ENCODE measurements at places on chromosomes 2 and 18.

DNA sequence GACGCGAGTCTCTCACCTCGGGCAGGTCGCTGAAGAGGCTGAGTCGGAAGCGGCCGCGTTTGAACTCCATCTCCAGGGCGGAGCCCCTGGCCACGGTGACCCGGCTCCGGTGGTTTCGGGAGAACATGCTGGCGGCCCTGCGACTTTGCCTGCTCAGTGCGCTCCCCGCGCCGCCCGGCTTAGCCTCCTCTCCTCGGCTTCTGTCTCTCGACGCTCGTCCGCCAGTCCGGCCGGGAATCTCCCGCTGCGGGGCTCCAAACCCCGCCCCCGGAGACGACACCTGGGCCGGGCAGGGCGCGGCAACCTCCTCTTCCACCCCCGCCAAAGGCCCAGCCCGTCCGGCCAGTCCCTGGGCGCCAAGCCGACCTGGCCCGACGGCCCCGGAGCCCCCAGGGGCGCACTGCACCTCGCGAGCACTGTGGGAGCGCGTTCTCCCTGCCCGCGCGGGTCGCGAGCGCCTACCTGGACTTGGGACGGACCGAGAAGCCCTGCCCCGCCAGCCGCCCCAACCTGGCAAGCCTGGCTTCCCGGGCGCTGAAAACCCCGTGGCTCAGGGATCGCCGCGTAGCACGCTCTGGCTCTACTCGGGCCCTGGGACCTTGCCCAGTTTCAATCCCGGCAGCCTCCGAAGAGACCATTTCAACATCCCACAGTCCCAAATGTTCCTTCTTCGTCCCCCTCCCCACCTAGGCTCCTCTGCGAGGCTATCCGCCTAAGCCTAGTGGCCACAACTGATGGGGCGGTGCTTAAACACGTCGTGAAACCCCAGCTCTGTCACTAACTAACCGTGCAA lies at the start of gene RTKN:
Gene RTKN, minus strand, starts transcription at position 248 of the 793 bp plus-strand sequence. Its CDS starts 121 bp downstream, at position 127.
- DNase-seq: peak; percentile 44

DNA sequence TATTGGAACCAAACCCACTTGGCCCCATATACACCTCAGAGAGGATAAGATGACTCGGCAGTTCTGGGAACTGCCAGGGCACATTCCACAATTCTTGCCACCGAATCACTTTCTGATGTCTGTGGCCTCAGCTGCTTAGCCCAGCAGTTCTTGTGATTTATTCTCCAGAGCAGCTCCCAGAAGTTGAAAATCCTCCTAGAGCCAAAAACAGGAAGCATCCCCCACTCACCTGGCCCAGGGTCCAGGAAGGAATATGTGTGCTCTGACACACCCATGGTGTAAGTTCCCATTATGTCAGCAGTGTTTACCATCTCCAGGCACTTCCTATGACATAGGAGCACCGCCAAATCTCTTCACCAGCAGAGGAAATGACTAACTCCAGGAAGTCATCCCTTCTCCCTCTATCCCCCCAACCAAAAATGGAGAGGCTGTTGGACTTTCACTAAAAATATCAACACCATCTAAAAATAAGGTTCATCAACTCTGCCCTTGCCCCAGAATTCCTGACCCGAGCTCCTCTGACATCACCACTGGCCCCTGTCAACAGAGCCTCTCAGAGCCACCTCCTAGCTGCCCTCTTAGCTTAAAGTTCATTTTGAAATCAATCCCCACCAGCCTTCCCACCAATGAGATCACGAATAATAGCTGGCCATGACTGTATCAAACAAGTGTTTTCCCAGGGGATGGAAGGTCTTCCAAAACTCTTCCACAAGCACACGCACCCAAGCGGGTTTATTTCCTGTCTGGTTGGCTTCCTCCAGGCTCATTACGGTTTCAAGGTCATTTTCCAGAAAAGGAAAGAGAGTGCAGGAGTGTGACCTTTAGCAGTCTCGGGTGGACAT lies 223.1 kb upstream of the PARD3B start:
- no peak for DNase-seq

DNA sequence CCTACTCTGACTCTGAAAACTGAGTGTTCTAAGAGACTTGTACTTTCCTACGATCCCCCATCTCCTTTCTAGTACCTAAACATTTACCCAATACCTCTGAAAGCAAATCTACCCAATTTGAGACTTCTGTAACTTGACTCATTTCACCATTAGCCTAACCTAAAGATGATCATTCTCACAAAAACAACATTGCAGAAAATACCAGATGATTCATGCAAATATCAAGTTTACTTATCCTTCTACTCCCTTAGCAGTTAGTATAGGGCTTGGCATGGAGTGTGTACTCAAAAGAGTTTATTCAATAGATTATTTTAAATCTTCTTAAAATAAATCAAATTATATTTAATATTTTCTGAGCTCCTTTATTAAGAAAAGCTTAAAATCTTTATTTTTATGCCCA lies 89.6 kb downstream of the NR4A2 start:
- no peak for DNase-seq

GRCh38 chr2:74658516-74658915 lies 4.5 kb downstream of the SEMA4F start:
- no peak for DNase-seq

- no peak for DNase-seq
Observed at GRCh38 chr2:8307606-8308180, 374.2 kb upstream of the ID2 start.

- no peak for DNase-seq
Observed at GRCh38 chr18:61998957-61999356, 106.2 kb upstream of the RNF152 start.

DNA sequence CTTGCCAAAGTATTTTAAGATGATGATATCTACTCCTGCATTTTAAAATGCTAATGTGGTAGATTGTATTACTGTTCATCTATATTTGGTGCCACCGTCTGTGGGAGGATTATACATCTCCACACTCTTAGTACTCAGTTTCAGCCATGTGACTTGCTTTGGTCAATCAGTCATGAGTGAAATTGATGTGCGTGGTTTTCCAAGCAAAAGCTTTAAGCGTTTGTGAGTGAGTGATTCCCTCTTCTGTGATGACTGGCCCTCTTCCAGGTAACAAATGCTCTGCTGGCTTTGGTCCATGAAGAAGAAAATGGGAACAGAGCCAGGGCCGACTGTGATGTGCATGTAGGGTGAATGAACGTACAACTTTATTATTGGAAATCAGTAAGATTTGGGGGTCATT lies 330.4 kb downstream of the LPIN1 start:
- DNase-seq: peak; percentile 96

- DNase-seq: no peak
Observed at GRCh38 chr2:65199166-65199565, 28.5 kb upstream of the ACTR2 start.

DNA sequence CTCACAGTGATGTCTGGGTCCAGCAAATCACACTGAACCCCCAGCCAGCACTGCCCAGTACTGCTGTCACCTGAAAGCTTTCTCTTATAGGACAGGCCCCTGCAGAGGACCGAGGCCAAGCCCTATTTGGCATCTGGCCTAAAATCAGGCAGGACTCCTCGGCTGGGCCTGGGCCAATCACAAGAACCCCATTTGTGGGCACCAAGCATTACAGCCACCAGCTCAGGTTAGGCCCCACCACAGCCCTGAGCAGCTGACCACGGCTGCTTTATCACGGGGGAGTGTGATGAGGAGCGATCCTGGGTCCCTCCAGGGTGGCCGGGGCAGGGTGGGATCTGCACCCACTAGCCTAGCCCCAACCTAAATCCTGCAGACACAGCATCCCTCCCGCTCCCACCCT lies 8.2 kb downstream of the BIN1 start:
- DNase-seq: no peak

GRCh38 chr2:59575191-59575590 lies 978.3 kb downstream of the BCL11A start:
- no peak for DNase-seq

GRCh38 chr2:69768235-69768634 lies 26.3 kb downstream of the ANXA4 start:
- DNase-seq: no peak

- DNase-seq: no peak
Observed at GRCh38 chr18:8525692-8526091, 83.5 kb upstream of the RAB12 start.

- no peak for DNase-seq
Observed at GRCh38 chr18:41646915-41647620, 308.0 kb upstream of the PIK3C3 start.

DNA sequence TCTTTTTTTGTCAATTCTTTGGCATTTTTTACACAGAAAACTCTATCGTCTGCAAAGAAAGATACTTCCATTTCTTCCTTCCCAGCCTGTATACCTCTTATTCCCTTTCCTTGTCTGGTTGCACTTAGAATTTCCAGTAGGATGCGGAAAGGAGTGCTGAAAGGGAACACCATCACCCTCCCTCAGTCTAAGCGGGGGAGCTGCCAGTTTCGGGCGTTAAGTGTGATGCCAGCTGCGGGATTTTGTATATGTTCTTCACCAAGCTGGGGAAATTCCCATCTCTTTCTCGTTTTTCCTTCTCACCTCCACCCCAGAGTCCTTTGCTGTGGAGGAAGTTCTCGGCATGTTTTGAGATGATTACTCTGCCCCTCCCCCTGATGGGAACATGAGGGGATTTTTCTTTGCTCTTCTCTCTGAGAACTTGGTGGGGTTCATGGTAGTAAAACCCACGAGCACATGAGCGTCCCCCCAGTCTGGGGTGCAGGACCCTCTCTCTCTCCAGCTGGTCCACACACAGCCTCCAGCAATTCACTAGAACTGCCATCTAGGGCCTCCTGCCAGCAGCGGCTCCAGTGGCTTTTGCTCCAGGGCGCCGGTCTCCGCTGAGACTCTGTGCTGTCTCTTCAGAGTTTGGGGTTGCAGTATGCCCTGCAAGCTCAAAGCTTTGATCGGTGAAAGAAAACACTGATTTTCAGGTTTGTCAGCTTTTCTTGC lies 15.5 kb downstream of the AQP12A start:
- no peak for DNase-seq

GRCh38 chr2:216740557-216741222 lies 45.3 kb upstream of the IGFBP5 start:
- DNase-seq: peak; percentile 36

DNA sequence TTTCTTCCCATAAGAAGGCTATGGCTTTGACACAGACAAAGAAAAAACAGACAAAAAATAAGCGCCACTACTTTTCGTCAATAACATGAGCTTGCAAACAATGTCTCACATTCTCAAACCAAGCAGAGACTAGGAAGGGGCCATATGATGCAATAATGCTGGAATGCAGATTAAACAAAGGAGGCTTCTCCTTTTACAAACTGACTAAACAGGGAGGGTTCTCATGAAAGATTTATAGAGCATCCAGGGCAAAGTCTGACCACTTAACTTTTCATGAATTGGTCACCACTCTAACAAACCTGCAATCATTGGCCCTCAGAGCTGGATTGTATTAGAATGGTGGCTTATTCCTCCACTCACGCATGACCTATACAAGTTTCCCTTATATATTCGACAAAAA lies 663.3 kb upstream of the CHAC2 start:
- DNase-seq: no peak

- DNase-seq: no peak
Observed at GRCh38 chr18:77157312-77157711, 24.7 kb upstream of the MBP start.

DNA sequence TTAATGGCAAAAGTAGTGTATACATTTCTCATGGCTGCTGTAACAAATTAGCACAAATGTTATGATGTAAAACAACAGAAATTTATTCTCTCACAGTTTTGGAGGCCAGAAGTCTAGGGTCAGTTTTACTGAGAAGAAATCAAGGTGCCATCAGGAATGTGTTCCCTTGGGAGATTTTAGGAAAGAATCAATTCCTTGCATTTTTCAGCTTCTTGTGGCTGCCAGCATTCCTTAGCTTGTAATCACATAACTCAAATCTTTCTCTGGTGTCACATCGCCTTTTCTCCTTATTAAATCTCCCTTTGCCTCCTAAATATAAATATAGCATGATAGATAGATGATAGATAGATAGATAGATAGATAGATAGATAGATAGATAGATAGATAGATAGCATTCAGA lies 307.0 kb upstream of the REG3G start:
- DNase-seq: no peak

- no peak for DNase-seq
Observed at GRCh38 chr2:232926431-232926939, 56.4 kb downstream of the SNORC start.

DNA sequence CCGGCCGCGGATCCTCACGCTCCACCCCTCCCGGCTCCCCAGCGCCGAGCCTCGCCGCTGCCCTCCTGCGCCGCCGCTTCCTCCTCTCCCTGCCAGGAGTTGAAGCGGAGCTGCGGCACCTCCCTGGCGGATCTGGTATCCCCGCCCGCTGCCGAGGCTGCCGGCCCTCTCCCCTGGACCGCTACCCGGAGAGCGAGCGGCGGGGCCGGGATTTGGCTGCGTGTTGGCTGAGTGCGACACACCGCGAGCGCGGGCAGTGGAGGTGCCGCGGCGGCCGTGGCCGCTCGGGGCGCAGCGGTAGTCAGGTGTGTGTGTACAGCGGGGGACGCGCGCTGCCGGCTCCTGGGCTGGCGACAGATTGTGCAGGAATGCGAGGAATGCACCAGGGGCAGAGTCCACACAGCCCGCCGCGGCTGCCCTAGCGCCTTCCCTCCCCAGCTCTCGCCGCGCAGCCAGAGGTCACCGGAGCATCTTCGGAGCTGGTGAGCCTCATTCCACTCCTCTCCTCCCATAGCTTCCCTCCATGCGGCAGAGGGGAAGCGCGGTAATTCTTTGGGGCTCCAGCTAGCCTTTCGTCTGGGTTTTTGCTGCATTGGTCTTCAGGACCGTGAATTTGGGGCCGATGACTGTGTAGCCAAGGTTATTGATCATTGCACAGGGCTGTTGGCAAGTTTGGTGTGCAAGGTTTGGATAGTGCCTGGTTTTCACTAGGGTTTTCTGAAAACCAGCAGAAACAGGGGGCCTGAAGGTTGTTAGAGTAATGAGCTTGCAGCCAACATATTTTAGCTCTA lies 1.3 kb downstream of the PKP4 start:
- DNase-seq: peak; percentile 65

DNA sequence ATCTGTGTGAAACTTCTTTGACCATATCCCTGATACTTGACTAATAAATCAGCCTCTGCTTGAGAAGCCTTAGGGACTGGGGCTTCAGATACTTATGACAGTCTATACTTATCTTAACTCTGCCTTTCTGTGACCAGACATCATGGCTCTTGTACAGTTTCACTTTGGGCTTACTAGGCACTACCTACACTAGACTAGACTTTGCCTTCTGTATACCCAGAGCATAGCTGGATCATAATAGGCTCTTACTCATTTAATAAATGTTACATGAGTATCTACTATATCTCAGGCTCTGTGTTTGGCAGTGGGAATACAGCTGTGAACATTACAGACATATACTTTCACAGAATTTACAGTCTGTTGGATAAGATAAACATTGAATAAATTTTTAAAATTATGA lies 9.0 kb downstream of the UGP2 start:
- no peak for DNase-seq

- no peak for DNase-seq
Observed at GRCh38 chr2:188634656-188635055, 339.5 kb upstream of the COL3A1 start.

DNA sequence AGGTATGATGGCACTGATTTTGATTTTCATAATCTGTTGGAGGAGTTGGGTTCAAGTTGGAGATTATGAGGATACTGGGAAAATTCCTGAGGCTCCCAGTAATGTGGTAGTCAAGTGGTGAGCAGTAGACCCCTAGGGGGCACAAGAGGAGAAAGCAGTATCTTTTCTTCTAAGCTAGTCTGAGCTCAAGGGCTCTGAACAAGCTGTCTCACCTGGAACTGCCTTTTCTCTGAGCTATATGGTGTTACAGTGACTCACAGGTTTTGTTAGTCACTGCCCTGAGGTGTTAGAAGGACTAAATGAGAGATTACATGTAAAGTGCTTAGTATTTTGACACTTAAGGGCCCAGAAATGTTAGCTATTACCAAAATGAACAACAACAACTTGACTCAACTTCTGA lies 42.2 kb downstream of the CD302 start:
- no peak for DNase-seq

- DNase-seq: no peak
Observed at GRCh38 chr2:68915393-68915792, 37.3 kb downstream of the GKN2 start.

All from NCI-H345 (cell line).